ENCODE measurements at places on chromosomes 11 and 22. TPM values are rescaled to one million over a fixed set of nuclear protein-coding genes. Genes with fewer than 3 reads are reported as not detected.

The LAYN gene
- total RNA-seq, result 19.8 TPM

The HBD gene
- total RNA-seq, result not detected

The ZP1 gene
- not detected for total RNA-seq

The RGL4 gene
- not detected for total RNA-seq

The OR2AG1 gene
- not detected for total RNA-seq

The TAF6L gene
- total RNA-seq, result 23.3 TPM

The TPH1 gene
- total RNA-seq, result not detected

The HBE1 gene
- not detected for total RNA-seq

The SYT7 gene
- 0.05 TPM for total RNA-seq

Measured in mammary microvascular endothelial cell (primary cell).